ENCODE measurements at places on chromosomes 2 and 18.

DNA sequence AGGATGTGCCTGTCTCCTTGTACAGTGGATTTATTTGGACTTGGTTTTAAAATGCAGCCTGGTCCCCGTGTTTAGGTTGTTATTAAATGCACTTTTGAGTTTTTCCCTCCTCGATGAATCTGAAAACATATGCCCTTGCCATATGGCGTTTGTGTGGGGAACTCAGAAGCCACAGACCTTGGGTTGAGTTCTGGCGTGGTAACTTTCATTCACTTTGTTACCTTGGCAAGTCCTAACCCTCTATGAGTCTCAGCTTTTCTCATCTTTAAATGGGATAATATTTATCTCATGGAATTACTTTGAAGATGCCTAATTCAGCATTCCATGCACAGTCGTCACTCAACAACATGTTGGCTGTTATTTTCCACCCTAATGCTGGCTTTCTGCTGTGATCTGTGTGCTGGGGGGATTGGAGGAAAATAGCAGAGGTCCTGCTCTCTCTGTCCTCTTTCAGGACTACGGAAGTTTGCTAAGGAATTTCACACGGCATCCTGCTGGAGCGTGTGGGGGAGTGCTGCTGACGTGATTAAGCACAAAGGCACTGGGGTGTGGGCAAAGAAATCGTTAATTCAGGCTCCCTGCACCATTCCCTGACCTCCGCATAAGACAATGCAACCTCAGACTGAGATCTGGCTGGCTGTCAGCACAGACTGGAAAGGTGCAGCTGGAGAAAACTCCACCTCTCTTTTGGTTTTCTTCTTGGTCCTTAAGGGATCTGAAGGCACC, 61.7 kb downstream of the LDLRAD4 start:
- no peak for DNase-seq

DNA sequence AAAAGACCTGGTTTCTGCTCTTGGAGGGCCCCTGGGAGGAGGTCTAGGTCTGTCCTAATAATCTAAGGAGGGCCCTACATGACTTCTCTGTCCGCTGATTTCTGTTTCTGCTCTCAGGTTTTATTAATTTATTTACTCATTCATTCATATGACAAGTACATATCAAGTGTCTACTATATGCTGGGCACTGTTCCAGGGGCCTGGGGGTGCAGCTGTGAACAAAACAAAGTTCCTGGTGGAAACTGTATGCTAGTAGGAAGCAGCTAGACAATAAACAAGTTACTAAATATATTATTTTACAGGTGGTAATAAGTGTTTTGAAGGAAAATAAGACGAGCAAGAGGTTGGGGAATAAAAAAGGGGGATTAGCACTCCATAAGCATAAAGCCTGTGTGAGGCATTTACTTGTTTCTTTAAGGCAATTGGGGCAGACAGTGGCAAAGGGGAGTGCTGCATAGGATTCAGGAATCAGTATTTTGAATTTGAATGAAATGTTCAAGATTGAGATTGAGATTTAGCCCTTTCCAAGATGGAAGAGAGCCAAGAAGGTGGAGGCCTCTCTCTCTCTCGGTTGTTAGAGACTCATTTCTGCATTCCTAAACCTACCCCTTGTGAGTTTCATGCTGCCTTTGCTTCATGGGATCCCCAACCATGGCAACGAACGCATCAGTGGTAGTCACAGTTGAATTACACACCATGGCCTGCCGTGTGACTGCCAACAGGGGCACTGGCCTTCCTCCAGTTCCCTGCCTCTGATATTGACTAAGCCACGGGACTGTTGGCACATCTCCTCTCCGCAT, 28.3 kb downstream of the DRC1 start:
- no peak for DNase-seq

DNA sequence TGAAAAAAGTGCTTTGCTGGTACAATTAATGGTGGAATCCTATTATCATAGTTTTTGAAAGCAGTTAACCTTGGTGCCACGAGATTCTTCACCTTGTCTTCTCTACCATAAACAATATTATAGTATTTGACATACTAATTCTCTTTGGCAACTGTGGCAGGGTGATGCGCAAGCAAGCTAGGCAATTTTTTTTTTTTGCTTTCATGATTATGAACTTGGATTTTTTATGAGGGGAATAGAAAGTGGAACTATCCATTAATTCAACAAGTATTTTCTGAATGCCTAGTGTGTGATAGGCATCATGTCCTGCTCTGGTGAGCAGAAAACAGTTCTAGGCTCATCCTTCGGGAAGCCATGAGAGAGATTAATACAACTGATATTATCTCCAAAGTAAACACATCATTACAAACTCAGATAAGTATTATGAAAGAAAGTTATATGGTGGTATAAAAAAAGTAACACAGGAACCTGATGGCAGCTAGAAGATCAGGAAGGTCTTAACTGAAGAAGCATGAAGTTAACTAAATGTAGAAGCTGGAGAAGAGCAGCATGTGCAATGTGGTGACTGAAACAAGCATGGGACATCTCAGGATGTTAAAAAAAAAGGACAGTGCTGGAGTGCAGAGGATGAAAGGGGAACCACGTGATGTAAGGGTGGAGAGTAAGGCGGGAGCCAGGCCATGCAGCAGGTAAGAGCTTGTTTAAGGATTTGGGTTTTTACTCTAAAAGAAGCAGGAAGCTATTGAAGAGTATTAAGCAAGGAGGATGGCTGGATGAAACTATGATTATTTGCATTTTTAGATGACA, 113.7 kb downstream of the ZEB2 start:
- DNase-seq, result no peak

GRCh38 chr2:31012406-31012805, 125.8 kb downstream of the GALNT14 start:
- no peak for DNase-seq

GRCh38 chr2:20985062-20985461, 58.8 kb downstream of the APOB start:
- no peak for DNase-seq

DNA sequence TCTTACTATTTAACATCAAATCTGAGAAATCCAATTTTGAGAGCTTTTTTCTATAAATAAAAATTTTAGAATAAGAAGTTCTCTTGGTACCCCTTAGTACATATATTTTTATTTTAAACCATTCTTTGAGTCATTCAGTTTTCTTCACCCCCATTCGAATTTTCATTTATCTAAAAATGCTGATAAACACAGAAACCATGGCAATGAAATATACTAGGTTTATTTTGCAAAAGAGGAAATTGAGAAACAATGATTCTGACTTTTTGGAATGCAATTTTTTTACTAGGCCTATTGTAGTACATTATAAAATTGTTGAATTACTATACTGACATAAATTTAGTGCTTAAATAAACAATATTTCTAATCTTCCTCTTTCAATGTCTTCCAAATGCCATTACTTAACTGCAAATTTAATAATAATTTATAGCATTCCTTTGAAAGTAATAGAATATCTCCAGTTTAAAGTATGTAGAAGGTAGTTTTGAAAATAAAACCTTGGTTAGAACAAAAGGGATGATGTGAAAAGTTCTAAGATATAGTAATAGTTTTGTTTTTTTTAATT, 46.3 kb downstream of the TANK start:
- no peak for DNase-seq

GRCh38 chr2:55010149-55010591, 40.1 kb downstream of the RTN4 start:
- peak; percentile 36 for DNase-seq

DNA sequence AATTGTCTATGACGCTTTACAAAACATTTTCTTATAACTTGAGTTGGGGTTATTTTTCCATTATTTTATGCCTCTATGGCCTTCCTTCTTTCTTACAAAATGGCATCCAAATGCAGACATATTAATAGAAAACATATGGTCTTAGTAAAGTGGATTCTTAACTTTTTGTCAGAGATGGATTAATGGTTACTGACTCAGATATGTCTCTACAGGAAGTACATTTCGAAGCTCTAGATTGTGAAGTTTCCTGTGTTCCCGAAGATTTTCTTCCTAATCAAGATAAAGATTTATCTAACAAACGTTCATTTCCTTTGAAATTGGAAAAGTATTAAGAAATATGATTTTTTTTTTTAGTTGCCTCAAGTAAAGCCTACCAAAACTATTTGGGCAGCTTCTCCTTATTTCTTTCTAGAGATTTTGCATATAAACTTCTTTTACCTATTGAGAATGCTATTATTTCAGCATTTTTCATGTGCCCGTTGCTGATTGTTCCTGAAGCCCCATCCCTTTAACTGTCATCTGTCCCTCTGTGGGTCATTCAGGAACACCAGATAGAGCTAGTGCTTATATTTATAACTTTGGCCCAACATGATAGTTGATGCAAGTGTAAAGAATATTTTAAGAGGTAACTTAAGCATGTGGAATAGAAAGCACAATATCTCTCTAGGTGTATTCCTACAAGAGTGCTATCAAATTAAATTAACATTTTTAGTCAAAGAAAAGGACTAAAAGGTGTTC, 498.0 kb downstream of the CCDC85A start:
- no peak for DNase-seq

DNA sequence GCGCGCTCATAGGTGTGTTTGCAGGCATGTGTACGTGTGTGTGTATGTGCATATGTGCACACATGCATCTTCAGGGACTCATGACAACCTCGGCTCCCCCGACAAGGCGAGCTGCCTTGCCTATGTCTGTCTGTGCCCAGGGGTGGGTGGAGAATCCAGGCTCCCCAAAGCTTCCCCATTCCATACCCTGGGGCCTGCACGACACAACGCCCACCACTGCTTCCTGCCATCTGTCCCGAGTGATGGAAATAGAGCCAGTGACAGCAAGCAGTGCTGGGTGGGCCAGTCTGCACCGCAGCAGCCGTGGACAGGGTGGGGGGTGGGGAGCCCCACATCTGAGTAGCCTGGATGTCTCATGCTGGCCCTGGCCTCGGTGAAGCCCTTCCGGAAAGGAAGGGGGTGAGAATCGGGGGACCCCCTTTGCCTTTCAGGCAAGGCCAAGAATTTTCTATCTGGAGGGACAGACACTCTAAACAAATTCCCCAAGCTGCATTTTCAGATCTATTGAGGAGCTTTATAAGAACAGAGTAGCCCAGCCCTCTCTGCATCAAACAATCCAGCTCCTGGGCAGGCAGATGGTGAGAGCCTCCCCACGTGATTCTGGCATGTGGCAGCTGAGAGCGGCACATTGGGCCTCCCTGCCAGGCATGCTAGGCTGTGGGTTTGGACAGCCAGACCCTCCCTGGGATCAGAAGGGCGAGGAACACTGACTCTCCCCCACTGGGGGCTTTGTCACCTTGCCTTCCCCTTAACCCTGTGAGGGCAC, 4.9 kb downstream of the KCNIP3 start:
- no peak for DNase-seq

GRCh38 chr18:8341481-8342230, 267.6 kb upstream of the RAB12 start:
- no peak for DNase-seq

- DNase-seq, result no peak
Observed at GRCh38 chr2:11319939-11320338, 24.5 kb downstream of the ROCK2 start.

Data from SW 1271 (cell line).